ENCODE measurements at places on chromosomes 3 and 15.
A peak's percentile ranks its signal among the peaks of the same experiment; 100 is the strongest.

DNA sequence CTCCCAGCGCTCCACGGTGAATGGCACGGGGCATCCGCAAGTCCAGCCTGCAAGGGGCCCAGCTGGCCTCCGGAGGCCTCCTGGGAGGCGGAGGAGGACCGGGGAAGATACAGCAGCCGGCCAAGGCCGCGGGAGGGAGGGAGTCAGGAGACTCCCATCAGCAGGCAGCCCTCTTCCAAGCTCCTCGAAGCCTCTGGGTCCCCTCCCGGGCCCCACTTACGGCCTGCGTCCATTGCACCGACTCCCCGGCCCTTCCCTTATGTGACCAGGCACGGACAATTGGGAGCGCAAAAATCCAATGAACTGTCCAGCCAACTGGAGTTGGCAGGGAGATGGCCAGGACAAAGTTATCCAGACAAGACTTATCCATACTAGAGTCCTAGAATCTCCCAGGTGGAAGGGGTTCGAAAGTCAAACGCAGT lies 668 bp downstream of the MFGE8 start:
- DNase-seq, result peak; percentile 20

DNA sequence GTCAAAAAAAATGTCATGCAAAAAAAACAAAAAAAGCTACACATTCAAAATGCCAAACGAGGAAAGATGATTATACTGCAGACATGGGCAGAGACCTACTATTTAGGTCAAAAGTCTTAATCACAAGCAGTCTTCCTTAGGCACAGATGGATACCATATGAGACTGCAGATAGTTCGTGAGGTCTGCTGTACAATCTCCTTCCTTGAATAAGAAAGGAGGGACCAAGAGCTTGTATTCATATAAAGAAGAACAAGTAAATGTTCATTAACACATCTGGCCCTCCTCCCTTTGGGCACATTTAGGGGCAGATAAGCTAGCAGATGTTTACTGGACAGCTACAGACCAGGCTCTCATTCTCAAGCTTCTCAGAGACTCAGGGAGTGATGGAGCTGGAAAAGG lies 45.3 kb downstream of the ANXA2 start:
- no peak for DNase-seq

GRCh38 chr3:171776839-171777583 lies 33.3 kb downstream of the PLD1 start:
- DNase-seq, result peak; percentile 56

- no peak for DNase-seq
Observed at GRCh38 chr3:24017305-24017704, 72.2 kb downstream of the NR1D2 start.

DNA sequence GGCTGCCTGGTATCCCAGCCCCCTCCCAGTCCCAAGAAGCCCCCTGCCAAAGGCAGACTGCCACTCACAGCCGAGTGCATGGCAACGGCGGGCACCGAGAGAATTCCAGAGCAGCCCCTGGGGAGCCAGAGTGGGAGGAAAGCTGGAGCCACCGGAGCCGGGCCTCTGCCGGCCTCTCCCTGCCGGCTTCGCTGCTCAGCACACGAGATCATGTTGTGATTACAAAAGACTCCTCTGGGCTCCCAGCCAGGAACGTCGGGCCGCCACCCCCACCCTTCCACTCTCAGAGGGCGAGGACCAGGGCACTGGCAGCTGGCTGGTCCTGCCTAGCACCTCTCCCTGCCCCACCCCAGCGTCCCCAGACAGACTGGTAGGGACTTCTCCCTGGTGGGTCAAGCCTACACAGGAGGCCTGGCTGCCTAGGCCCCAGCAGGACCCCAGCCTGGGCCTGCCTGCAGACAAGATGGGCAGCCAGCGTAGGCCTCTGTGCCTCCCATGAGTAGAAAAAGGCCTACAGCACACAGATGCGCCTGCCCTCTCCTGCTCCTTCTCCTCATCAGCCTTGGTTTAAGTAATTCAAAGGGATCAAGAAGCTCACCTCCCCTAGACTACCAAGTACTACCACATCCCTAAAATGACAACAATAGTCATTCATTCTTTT lies at the start of gene CCDC9B:
Gene CCDC9B (minus strand): TSS at position 200 of the 661 bp plus-strand sequence. CDS start 120 bp downstream, at position 80.
- peak; percentile 79 for DNase-seq

GRCh38 chr3:114299421-114299820 lies 5.6 kb downstream of the TIGIT start:
- DNase-seq, result peak; percentile 18

- no peak for DNase-seq
Observed at GRCh38 chr15:68599560-68600071, 20.8 kb downstream of the CORO2B start.

DNA sequence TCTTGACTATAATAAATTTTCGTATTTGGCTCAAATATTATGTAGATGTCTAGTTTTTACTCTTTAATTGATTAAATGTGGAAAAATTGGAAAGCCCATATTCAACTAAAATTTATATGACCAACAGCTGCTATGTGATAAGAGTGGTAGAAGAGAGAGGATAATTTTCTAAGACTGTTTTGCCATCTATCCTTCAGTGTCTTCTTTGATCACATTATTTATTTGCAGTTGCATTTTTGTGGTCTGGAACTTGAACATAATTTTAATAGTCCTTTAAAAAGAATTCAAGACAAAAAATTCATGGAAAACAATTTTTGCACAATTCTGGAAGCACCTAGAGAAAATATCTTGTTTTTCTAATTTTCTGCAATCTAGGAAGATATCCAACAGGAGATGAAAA lies 213.3 kb upstream of the THBS1 start:
- no peak for DNase-seq

- no peak for DNase-seq
Observed at GRCh38 chr3:123719862-123720453, 135.1 kb upstream of the HACD2 start.
